ENCODE measurements at places on chromosomes 16 and 17.

- no peak for DNase-seq
These were observed 59.4 kb downstream of the FOXL1 start for GRCh38 chr16:86637744-86638143.

- no peak for DNase-seq
These were observed 10.6 kb downstream of the CNTD1 start for GRCh38 chr17:42809250-42809649.

DNA sequence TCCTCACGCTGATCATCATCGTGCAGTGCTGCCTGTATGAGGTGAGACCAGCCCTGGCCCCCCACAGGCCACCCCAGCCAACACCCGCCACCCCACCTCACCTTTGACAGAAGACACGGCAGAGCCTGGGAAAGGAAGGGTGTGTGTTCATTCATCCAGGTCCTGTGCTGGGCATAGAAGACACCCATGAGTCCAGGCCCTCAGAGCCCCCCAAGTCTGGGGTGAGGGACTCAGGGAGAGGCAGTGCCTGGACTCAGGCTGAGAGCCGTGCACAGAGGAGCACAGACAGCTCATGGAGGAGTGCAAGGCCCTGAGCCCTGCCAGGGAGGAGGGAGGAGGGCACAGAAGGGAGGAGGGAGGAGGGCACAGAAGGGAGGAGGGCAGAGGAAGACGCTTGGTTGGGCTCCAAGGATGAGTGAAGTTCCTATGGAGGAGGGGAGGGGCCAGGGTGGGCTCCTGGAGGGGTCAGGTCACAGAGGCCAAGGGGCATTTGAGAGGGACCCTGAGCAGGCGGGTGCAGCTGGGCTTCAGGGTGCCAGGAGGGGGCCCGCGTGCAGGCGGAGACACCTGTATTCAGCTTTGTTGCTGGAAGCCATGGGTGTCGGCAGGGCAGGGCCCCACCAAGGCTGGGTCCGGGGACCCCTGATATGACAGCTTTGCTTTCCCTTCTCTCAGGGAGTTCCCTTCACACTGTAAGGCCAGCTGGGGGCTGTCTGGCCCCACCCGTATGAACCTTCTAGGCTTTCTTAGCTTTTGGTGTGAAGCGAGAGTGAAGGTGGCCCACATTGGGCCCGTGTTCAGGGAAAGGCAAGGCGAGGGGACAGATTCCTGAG is 11.4 kb downstream of the TAX1BP3 start:
- DNase-seq: no peak

DNA sequence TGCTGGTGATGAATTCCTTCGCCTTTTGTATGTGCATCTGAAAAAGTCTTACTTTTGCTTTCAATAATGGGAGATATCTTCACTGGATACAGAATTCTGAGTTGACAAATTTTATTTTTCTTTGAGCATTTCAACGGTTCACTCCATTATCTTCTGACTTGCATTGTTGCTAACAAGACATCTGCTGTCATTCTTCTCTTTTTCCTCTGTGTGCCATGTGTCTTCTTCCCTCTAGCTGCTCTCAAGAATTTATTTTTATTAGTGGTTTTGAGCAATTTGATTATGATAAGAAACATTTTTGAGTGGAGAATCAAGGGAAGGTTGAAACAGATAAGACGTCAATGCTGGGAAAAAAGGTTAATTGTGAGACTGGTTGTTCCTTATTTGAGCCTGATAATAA is 471.8 kb downstream of the CDH13 start:
- DNase-seq: no peak

GRCh38 chr16:31138621-31139578 is 3.4 kb upstream of the PRSS8 start:
- no peak for DNase-seq

DNA sequence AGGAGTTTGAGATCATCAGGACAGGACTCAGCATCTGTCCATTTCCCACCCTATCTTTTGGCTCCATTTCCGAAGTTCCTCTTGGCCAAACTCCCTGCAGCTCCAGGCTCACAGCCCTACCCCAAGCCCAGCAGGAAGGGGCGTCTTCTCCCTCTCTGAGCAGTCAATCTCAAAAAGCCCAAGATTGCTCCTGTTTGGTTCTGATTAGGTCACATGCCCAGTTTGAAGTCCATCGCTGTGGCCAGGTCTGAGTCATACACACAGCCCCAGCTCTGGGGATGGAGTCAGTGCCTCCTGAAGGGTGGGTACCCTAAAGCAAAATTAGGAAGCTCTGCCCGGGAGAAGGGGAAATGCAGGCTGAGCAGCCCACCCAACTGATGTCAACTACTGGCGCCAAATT is 23.9 kb downstream of the SNX20 start:
- DNase-seq: no peak

DNA sequence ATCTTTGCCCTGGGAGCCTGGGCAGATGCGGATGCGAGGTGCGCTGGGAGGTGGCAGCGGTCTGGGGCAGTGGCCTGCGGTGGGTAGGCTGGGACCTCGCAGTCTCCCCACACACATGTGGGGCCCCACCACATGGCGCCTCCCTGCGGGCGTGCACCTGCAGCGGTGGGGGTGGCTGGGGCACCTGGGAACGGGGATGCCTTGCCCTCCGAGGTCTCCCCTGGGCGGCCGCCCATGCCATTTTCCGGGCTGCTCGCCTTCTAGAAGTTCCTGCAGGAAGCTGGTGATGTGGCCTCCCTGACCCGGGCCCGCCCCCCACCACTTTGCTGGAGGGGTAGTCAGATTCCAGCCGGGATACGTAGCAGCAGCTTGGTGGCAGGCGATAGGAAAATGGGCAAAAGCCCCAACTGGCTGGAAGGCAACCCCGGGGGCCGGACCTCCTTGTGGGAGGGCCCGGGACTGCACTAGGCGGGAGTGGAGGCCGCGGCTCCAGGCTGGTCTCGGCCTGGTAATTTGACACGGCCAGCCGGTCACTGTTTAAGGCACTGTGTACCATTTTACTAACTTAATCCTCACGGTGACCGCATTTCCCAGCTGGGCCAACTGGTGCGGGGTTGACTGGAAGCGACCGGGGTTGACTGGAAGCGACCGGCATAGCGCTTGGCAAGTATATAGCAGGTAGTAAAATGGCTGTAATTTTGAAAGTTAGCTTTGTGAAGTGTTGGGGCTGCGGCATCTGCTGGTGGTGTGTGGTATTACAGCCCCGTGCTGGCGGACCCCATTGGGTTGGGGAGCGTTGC is 38.5 kb downstream of the IGF2BP1 start:
- no peak for DNase-seq

DNA sequence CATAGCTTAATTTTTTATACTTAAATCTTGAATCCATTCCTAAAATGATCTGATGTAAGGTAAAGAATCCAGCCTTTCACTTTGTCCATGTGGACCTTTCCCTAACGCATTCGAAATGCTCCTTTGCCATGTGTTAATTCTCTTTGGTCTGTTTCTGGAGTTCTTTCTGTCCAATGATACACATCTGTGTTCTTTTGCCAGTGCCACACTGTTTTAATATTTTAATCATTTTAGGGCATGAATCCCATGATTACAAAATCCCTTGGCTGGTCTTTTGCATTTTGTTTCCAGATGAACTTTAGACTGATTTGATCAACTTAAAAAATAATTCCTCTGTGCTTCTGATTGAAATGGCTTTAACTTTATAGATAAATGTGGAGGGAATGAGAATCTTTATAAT is 74.1 kb downstream of the NTN1 start:
- no peak for DNase-seq

Data from activated CD4-positive, alpha-beta T cell treated with anti-CD3 and anti-CD28 coated beads for 4 hours (primary cell).